ENCODE measurements at places on chromosomes 7 and 10. TPM values are rescaled to one million over a fixed set of nuclear protein-coding genes. Genes with fewer than 3 reads are reported as not detected.

GRCh38 chr7:155395176-155395797 lies 62.6 kb upstream of the EN2 start:
- H3K4me3 ChIP-seq, result no peak overlapping the region
- H3K27ac ChIP-seq, result no peak overlapping the region
- H3K27me3 ChIP-seq, result peaks cover 6% of the 10 kb centered on the region
- H3K4me1 ChIP-seq, result no peaks in the 10 kb centered on the region
- H3K36me3 ChIP-seq, result no peaks in the 10 kb centered on the region

GRCh38 chr10:14087566-14087965 lies 243.2 kb downstream of the FRMD4A start:
- H3K27ac ChIP-seq, result no peak overlapping the region
- no peaks in the 10 kb centered on the region for H3K27me3 ChIP-seq
- H3K36me3 ChIP-seq, result no peaks in the 10 kb centered on the region
- no peaks in the 10 kb centered on the region for H3K4me1 ChIP-seq
- no peak overlapping the region for H3K4me3 ChIP-seq

GRCh38 chr10:66366163-66366562 lies 559.7 kb upstream of the LRRTM3 start:
- no peaks in the 10 kb centered on the region for H3K36me3 ChIP-seq
- H3K4me3 ChIP-seq, result no peak overlapping the region
- H3K27me3 ChIP-seq, result no peaks in the 10 kb centered on the region
- DNase-seq, result no peak

DNA sequence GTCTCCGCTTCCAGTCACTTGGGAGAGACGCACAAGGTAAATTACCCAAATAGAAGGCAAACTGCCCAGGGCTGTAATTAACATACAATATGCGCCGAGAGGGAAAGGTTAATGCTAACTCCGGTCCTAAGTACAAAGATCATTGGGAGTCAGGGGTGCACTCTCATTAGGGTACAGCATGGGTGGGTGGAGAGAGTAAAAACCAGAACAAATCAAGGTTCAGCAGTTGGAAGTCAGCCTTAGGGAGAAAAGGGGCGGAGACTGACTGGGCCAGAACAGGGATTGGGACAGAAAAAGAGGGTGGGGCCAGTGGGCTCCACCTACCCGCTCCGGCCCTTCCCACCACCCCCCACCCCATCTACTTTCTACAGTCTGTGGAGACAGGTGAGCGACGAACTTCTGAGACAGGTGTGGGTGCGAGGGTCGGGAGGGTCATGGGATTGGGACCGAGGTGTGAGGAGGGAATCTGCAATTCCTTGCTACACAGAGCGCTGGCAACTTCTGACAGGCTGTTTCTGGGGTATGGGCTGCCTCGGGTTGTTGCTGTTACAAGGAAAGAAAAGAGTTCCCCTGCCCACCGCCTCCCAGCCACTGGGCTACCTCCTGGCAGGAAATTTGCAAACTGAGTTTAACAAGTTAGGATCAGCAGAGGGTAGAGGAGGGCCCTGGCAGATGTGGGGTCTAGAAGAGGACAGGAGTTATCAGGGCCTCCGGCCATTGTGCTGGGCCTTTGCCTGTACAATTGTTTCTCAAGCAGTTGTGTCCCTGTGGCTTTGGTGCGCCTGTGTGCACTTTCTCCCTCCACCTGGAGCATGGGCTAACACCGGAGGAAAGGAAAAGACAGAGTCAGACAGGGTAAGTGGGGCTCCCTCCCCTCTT lies at the start of gene TMEM139:
TMEM139 (plus strand) TSS at position 368 of the 879 bp plus-strand sequence. CDS start 1,000 bp downstream, outside the sequence.
- H3K27me3 ChIP-seq, result peaks cover 11% of the 10 kb centered on the region
- H3K27ac ChIP-seq, result no peak within 1 kb of the TSS
- no peaks in the 10 kb centered on the region for H3K36me3 ChIP-seq

- no peak for DNase-seq
- H3K4me3 ChIP-seq, result no peak overlapping the region
- H3K36me3 ChIP-seq, result no peaks in the 10 kb centered on the region
- no peaks in the 10 kb centered on the region for H3K27me3 ChIP-seq
- H3K27ac ChIP-seq, result no peak overlapping the region
Measured at GRCh38 chr7:4274286-4274685, 407.8 kb upstream of the FOXK1 start.

CYP26C1 gene
- total RNA-seq, result 0.44 TPM

CHN2 gene
- 14.9 TPM for total RNA-seq
